AG10803 (cell line): ENCODE measurements at places on chromosomes 3 and 15.

DNA sequence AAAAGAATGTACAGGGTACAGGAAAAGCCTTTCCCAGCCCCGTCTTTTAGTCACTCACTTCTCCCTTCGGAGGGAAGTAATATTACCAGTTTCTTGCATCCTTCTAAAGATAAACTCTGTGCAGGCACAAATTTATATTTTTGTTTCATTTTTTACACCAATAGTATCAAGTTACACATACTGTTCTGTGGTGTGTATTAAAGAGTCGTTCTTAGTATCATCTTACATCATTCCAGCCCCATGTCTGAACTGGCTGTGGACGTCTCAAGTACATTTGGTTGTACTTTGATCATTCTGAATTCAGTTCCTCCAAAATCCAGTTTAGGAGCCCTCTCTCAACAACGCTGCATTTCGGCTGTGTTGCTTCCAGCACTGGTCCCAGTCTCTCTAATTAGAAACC lies 68.7 kb downstream of the LMLN start:
- DNase-seq: peak; percentile 32

- no peak for DNase-seq
Measured at GRCh38 chr3:171336406-171336805, 123.8 kb downstream of the TNIK start.

DNA sequence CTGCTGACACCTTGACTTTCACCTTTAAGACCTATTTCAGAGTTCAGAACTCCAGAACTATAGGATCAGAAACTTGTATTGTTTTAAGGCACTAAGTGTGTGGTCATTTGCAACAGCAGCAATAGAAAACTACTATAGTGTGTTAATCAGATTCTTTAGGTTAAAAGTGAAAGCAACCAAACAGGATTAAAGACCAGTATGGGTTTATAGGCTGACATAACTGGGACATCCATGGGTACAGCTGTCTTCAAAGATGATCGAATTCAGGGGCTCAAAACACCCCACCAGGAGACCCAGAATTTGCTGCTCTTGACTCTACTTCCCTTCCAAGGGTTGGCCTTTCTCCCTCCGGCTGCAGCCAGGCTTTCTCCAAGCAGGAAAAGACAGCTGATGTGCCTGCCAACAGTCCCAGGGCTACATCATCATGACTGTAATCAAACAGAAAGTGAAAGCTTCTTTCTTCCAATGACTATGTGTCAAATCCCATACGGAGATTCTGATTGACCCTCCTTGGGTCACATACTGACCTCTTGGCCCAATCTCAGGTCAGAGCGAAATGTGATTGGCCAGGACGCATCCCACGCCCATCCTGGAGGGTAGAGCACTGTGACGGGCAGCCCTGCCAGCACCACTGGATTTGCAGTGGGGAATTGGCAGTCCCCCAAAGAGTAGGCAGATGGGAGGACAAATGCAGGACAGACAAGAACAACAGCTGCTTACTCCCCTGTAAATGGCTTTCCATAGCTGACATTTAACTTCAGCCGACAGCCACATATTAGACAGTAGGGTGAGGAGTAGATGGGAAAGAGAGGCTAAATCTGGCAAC lies 51.4 kb upstream of the RNF7 start:
- DNase-seq: peak; percentile 69

DNA sequence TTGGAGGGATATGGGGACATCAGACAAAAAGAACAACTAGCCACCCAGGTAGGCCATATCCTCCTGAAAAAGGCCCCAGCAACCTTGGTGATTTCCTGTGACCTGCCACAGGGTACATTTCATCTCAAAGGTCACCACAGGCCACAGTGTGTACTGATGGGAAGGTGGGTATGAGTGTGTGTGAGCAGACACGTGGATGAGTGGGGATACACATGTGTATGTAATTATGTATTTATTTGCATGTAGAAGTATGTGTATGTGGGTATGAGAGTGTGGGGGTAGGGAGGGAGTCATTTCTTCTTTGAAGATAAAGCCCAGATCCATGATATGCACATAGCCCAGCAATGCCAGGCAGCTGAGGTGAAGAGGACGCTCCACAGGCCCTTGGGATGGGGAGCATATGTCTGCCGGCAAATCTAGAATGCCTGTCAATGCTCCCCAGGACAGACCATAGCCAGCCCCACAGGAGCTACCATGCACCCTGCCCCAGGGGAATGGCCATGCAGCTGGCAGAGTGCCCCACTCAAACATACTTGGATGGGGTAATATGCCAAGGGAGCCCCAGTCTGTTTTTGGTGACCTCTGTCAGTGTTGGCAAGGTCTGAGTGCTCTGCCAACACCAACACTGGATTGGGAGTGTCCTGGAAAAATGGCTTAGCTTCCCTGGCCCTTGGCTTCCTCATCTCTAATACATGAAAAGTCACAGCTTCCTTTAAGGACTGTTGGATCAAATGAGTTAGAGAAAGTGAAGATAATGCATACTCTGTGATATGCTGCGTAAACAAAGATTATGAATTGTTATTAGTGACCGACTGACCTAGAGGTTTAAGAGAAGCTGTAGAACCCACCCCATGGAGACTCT lies 42.4 kb downstream of the RAB6B start:
- no peak for DNase-seq

DNA sequence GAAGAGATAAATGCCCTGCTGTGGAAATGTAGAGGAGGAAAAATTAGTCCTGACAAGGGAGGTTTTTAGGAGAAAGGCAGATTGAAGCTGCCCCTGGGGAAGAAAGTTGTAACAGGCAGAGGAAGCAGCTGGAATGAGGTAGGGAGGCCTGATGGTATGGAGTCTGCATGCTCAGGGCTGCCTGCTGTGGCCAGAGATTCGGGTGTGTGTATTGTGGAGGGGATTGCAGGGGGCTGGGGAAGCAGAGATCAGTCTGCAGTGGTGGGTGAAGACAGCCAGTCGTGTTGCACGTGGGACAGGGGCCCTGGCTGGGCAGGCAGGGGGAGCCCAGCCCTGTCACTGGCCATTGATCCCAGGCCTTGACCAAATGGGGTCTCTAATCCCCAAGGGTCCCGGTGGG lies 96.5 kb downstream of the SLCO3A1 start:
- no peak for DNase-seq

DNA sequence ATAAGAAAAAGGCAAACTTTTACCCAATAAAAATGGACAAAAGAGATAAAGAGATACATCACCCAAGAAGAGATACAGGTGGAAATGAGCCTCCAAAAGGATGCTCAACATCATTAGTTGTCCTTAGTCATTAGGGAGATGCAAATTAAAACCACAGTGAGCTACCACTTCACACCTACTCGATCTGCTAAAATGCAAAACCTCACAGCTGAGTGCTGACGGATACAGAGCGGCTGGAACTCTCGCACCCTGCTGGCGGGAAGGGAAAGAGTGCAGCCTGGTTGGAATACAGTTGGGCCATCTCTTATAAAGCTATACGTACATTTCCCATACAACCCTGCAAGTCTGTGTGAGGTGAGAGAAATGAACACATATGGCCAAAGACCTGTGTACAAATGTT lies 78.5 kb upstream of the PRR20G start:
- no peak for DNase-seq
